ENCODE measurements at places on chromosomes 4 and X.

DNA sequence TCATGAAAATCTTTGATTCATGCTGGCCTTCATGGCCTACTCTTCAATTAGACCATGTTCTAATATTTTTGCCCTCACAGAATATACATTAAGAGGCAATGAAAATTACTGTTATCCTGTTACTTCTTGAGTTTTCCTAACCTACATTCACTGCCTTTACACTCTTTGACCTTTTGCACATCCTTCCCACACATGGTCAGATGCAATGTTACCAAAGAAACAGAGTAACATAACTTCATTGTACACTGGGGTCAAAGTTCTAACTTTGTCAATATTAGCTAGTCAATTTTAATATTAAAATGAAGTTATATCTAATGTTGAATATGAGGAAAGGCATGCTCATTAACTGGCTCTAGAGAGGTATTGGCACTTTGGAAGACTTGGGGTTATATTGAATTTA is 284.8 kb downstream of the TEX13C start:
- DNase-seq = no peak

- DNase-seq = no peak
Measured at GRCh38 chr4:1516881-1517480, 110.7 kb upstream of the NKX1-1 start.

DNA sequence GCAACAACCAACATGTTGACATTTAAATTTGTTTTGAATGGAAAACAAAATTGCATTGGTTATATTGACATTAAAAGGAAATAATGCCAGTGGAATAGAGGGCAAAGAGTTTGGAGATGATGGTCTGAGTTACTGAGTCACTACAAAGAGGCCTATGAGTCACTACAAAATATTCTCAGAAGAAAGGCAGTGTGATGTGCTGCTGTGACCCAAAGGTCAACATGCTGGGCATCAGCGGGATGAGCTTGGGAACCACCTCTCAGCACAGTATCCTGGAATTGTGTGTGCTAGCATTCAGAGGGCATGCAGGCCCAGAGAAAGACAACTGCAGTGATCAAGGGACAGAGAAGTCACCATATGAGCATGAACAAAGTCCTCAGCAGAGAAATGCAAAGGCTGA is 2.8 kb downstream of the CMC4 start:
- peak; percentile 26 for DNase-seq

DNA sequence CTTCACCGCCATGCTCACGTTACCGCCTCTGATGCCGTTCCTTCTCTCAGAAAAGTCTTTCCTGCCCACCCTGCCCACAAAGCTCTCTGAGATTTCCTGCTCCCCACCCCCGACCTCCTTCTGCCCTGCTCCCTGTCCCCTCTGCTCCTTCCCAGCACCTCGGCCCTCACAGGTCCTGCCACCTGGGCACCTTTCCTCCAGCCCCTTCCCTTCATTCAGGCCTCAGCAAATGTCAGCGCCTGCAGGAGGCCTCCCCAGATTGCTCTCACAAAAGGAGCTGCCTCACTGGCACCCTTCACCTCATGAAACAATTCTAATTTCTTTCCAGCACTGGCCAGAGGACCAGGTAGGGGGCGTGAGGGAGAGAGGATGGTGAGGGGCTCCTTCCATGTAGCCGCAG is 33.6 kb upstream of the MXD4 start:
- DNase-seq = no peak

- DNase-seq = no peak
Measured at GRCh38 chr4:38865445-38865844, 2.2 kb upstream of the FAM114A1 start.

DNA sequence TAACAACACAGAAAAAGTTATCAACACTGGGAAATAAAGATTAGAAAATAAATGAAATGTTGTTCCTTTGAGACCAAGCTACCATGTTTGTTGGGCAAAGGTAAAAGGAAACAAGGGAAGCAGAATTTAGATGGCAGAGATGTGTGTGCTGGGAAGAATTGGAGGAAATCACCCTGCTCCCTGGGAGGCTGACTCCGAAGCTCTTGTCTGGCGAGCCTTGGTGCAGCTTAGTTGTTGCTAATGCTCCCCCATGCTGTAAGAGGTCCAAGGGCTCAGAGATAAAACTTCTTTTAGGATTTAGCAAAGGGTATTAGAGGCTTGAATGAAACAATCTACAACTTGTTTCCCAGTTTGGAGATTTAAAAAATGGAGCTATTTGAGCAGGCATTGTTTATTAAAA is 123.8 kb upstream of the DDIT4L start:
- DNase-seq = peak; percentile 66

DNA sequence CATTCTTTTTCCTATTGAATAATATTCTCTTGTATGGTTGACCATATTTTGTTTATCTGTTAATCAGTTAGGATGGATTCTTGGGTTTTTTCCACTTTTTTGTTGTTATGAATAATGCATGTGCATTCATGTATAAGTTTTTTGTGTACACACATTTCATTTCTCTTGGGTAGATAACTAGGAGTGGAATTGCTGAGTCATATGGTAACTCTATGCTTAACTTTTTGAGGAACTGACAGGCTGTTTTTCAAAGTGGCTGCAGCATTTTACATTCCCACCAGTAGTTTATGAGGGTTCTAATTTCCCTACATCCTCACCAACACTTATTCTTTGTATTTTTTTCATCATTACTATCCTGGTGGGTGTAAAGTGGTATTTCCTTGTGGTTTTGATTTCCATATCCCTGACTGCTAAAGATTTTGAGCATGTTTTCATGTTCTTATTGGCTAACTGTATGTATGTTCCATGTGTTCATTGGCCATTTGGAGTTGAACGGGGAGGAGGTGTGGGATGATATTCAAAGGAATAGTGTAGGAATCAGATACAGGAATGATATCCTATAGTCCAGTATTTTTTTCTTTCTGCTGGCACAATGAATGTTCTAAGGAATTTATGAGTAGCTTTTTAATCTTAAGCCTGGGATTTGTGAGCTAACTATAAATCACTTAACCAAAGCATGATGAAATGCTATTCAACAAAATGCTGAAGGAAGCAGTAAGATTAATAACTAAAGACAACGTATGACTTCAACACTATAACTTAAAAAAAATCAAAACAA is 114.3 kb downstream of the AMELX start:
- DNase-seq = no peak

- peak; percentile 65 for DNase-seq
Measured at GRCh38 chr4:124459941-124460310, 252.6 kb downstream of the ANKRD50 start.

DNA sequence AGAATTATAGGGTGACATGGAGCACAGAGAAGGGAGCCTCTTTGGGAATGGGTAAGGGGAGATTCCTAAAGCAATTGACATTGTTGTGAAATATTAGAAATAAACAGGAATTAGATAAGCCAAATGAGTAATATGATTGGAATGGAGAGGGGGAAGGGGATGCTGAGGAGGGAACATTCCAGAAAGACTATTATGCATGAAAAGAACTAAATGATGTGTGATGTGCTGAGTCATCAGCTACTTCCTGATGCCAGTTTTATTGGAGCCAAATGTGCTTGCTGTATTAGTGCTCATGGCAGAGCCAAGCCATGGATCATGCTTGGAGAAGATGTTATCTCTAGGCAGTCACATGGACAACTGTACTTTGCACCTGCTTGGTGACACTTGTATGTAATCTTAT is 189.0 kb upstream of the HCCS start:
- peak; percentile 59 for DNase-seq

DNA sequence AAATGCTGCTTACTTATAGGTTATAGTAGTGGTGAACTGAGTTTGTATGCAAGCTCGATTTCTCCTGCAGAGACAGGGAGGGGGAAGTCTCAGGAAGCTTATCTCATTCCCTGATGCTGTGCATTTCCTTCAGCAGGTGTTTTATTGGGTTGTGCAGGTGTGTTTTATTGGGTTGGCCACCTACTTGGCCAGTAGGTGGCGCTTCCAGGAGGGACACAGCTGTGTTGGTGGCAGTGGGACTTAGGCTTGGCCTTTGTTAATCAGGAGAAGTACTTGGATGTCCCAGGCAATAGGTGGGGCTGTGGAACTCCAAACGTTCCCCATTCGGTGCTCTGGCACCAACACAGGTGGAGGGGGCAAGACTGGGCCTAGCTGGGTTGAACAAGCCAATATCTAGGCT is 196.0 kb upstream of the DCAF8L1 start:
- DNase-seq = no peak

DNA sequence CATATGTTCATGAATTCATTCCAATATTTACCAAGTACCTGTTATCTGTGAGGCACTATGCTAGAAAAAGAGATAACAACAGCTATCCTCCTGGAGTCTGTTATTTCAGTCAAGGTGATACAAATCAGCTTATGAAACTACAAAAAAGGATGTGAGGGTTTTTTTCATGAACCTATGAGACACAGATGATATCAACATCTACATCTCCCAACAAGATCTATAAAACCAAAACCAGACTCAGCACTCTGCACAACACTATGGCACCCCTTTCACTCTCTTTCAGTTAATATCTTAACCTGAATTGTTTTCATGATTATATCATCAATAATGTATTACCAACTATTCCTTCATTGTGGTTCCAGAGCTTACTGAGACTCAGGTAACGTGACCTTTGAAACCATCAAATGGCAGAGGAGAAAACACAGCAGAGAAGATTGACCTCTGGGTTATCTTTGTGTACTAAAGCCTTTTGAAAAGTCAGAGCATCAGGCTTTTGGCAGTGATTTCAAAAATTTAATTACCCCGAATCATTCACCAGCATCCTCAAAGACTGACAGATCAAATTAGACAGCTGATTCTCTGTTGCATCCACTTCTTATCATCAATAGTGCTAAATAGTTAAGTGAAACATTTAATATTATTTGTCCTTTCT is 244.6 kb upstream of the FTHL17 start:
- no peak for DNase-seq

DNA sequence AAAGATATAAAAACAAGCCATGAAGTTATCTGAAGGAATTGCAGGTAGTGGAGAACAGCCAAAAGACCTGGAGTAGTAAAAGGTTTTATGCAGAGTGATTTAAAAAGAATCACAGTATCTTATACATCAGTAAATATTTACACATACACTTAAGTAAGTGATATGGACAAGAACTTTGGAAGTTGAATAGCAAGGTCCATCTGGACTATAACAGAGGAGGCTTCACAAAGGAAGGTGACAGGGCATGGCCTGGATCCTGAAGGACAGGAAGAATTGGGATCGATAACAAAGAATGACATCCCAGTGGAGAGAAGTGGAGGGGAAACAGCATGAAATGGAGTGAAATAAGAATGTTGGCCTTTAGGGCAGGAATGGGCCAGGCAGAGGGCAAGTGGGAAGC is 46.2 kb downstream of the TET2 start:
- DNase-seq = no peak

DNA sequence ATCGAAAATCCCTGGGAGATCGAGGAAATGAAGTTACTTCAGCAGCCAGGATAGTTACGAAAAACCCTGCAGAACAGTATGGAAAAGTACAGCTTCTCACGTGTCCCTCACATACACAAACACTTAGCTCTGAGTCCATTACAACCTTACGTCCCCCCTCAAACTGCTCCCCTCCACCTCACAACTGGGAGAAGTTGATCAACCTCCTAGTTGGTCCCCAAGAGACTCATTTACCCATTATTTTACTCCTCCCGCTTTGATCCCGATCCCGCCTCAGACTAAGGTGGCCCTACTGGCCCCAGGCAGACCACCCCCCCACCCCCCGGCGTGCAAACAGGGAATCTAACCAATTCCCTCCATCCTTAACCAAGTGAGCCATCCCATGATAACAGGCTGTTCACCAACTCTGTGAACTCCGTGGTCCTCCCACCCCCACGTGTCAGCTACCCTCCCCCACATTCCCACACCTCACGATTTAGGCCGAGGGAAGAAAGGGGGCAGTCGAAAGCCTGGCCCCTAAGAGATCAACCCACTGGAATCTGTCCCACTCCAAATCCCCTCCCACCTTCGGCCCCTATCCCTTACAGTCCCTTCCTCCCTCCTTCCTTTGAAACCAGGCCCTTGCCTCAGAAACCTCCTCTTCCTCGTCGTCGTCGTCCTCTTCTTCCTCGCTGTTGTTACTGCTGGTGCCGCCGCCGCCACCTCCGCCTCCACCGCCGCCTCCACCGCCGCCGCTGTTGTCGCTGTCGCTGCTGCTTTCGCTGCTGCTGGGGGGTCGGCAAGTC is 755 bp downstream of the ANKRD17 start:
- DNase-seq = peak; percentile 67

DNA sequence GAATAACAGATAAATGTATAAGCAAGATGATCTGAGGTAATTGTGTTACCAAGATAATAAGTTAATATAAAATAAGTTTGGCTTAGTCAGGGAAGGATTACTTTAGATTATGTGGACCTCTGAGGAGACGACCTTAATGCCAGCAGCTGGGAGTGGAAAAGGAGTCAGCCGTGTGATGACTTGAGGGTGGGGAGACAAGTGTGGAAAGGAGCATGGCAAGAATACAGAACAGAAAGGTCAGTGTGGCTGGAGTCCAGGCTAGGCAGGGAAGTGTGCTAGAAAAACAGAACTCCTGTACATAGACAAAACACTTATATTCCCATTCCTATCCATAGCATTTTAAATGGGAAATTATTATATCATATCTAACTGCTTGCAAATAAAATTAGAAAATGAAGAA is 138.8 kb downstream of the PDLIM5 start:
- no peak for DNase-seq

GRCh38 chrX:55867708-55868107 is 150.2 kb downstream of the RRAGB start:
- DNase-seq = no peak

- DNase-seq = no peak
Measured at GRCh38 chrX:109943740-109944092, 59.2 kb upstream of the TMEM164 start.

GRCh38 chr4:185640811-185641675 is 105.7 kb upstream of the PDLIM3 start:
- peak; percentile 83 for DNase-seq

DNA sequence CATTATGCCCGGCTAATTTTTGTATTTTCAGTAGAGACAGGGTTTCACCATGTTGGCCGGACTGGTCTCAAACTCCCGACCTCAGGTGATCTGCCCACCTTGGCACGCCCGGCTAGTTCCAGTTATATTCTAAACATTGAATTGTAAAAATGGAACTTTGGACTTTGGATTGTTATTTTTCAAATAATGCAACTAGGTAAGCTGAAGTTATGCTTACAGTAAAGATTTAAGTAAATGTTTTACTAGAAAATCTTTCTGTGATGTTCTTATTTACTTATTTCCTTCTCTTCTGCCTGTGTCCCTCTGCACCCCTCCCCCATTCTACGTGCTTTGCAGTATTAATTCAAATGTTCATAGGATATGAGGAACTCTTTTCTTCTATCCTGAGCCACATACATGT is 26.1 kb downstream of the GK start:
- DNase-seq = no peak

- no peak for DNase-seq
Measured at GRCh38 chrX:103250977-103251376, 4.0 kb downstream of the TCEAL8 start.

Data from lung microvascular endothelial cell (primary cell).